ENCODE measurements at places on chromosomes 4 and X. TPM values are rescaled to one million over a fixed set of nuclear protein-coding genes. Genes with fewer than 3 reads are reported as not detected.
A peak's percentile ranks its signal among the peaks of the same experiment; 100 is the strongest.

Gene NUDT9
- total RNA-seq: 30.4 TPM

Gene DIPK2B
- total RNA-seq: 14.9 TPM

Gene AASDH
- total RNA-seq: 18.5 TPM

Gene SLIT2
- total RNA-seq: 11.0 TPM

Gene GASK1B
- total RNA-seq: 27.3 TPM

Gene AR
- 77.4 TPM for total RNA-seq

Gene GC
- 0.45 TPM for total RNA-seq

- H3K4me3 ChIP-seq: no peak overlapping the region
- H3K27me3 ChIP-seq: no peaks in the 10 kb centered on the region
- H3K36me3 ChIP-seq: no peaks in the 10 kb centered on the region
- no peak for DNase-seq
- H3K27ac ChIP-seq: no peak overlapping the region
Measured at GRCh38 chr4:27027428-27027827, 166.8 kb downstream of the STIM2 start.

DNA sequence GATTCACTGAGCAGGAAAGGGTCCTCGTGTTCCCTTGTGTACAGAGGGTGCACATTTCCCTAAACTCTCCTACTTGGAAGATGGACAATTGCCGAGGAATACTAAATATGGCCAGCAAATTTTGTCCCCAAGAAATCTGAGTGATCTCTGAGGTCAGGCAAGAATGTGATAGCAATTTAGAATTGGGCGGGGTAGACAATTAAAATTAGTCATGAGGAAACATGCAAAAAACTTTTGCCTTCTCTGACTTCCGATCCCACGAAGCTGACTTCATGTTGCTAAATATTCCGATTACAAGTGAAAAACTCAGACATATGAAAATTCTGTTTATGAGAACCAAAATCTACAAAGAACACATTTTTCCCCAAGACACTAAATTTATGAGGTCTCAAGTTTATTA, 453.9 kb upstream of the ZFP42 start:
- H3K27me3 ChIP-seq: peaks cover 2% of the 10 kb centered on the region
- no peak overlapping the region for H3K4me3 ChIP-seq
- DNase-seq: no peak
- no peaks in the 10 kb centered on the region for H3K4me1 ChIP-seq
- H3K27ac ChIP-seq: no peak overlapping the region

DNA sequence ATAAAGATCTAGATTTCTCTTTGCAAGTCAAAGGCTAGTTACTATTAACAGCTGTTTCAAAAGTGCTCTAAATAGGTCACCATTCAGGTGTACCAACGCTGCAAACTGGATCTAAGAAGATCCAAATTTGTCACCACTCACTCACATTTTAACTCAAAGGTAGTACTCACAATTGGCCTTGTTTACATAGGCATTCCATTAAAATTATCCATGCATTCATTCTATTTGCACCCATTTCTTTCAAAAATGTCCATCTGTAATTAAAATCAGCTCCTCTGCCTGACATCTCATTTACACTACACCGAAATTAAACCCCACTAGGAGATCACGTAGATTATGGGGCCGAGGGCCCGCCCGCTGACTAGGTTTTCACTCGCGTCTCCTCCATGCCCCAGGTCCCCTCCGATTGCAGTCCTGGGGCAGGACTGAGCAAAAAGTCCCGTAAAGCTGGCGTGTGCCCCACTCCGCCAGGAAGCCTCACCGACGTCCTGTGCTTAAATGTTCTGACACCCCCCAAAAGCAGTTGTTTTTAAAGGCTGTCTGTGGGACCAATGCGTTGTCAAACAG, 1.3 kb upstream of the ING2 start:
- DNase-seq: no peak
- H3K36me3 ChIP-seq: no peaks in the 10 kb centered on the region
- no peaks in the 10 kb centered on the region for H3K4me1 ChIP-seq
- no peaks in the 10 kb centered on the region for H3K27me3 ChIP-seq
- peak overlapping the region; percentile 98 for H3K27ac ChIP-seq

GRCh38 chrX:150573106-150573505, 4.7 kb downstream of the MTM1 start:
- H3K36me3 ChIP-seq: no peaks in the 10 kb centered on the region
- H3K27me3 ChIP-seq: no peaks in the 10 kb centered on the region
- H3K27ac ChIP-seq: no peak overlapping the region
- no peak overlapping the region for H3K4me3 ChIP-seq
- no peak for DNase-seq

DNA sequence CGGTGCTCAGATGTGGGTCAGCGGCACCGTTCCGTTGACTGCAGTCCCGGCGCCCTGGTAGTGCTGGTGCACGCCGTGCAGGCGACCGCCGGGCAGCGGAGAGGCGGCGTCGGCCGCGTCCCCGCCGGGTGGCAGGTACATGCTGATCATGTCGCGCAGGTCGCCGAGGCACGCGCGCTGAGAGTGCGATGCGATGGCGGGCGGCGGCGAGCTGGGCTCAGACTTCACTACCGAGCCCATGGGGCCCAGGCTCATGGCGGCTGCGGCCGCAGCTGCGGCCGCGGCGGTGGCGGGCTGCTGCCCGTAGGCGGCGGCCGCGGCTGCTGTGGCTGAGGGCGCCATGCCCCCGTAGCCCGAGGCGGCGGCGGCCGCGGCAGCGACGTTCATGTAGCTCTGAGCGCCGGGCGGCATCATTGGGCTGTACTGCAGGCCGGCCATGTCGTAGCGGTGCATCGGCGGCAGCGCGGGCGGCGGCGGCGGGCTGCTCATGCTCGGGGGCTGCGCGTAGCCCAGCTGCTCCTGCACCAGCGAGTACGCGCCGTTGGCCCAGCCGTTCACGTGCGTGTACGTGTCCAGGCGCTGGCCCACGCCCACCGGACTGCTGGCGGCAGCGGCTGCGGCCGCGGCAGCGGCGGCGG, 1.0 kb downstream of the SOX3 start:
- no peak overlapping the region for H3K27ac ChIP-seq
- H3K4me1 ChIP-seq: no peaks in the 10 kb centered on the region
- H3K27me3 ChIP-seq: peaks cover 2% of the 10 kb centered on the region
- no peak overlapping the region for H3K4me3 ChIP-seq
- no peaks in the 10 kb centered on the region for H3K36me3 ChIP-seq
- DNase-seq: no peak

DNA sequence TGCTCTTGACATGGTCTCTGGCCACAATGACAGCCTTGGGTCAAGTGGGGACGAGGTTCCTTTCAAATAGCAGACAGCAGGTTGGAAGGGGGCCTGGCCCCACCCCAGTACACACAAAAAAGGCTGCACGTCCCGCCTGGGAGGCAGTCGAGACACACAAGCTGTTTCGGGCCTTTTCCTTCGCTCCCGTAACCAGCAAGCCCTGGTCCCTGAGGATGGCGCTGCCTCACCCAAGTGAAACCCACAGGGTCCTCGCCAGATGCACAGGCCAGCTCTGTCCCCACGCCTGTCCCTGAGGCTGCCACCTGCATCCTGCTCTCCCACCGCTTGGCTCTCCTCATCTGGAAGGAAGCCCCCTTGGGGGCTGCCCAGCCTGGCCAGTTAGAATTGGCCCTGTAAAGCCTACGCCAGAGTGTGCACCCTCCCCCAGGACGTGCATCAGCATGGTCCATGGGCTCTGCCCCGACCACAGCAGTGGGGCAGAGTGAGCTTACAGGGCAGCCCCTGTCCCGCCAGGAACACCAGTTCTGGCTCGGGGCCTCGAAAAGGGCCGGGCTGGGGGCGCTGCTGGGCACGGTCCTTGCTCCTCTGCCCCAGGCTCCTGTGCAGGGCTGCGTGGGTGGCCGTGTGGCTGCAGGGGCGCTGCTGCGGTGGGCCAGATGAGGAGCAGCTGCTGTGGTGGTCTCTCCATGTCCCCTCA, 2.0 kb downstream of the CPLX1 start:
- H3K27me3 ChIP-seq: peaks cover 23% of the 10 kb centered on the region
- no peaks in the 10 kb centered on the region for H3K36me3 ChIP-seq
- no peak overlapping the region for H3K27ac ChIP-seq
- peaks cover 7% of the 10 kb centered on the region for H3K4me1 ChIP-seq
- DNase-seq: no peak

- no peak overlapping the region for H3K4me3 ChIP-seq
- DNase-seq: no peak
- H3K27me3 ChIP-seq: no peaks in the 10 kb centered on the region
- no peaks in the 10 kb centered on the region for H3K4me1 ChIP-seq
Measured at GRCh38 chrX:30141966-30142365, 73.4 kb upstream of the MAGEB2 start.

DNA sequence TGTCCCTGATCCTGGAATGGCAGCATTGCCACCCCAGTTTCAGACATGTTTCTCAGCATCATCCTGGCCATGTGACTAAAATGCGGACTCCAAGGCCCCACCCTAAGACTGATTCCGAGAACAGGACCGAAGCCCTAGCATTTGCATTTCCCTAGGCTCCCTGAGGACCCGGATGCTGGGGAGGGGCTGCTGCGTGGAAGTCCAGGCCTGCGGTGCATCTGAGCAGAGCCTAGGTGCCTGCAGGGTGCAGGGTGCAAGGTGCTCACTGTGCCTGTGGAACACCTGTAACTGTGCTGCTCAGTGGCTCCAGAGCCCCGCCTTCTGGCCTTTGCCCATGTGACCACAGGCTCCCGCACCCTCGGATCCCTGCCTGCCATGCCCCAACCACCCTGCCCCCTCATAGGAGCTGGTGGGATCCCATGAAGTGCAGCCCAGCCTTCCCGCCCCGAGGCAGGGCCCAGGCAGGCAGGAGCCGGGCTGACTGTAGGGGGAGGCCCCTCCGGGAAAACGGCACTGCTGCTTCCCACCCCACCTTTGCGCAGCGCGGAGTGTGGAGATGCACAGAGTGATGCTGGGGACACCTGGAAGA, 14.9 kb downstream of the PNMA6F start:
- no peaks in the 10 kb centered on the region for H3K36me3 ChIP-seq
- no peak overlapping the region for H3K27ac ChIP-seq
- H3K4me1 ChIP-seq: no peaks in the 10 kb centered on the region
- H3K4me3 ChIP-seq: no peak overlapping the region

DNA sequence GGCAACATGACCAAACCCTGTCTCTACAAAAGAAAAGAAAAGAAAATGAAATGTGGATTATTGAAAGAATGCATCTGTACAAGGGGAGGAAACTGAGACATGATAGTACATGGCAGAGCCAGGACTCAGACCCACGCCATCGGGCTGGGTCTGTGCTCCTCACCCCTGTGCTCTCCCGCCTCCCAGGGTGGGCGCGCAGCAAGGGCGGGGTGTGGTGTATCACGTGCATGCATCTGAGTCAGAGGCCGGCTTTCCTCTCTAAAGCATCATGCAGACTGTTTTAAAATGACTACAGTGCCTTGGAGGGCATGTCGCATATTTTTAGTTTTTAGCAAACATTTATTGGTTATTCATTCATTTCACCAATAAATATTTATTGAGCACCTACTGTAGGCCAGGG, 47.8 kb downstream of the HTT-AS start:
- no peak for DNase-seq
- H3K4me3 ChIP-seq: no peak overlapping the region
- no peak overlapping the region for H3K27ac ChIP-seq
- H3K27me3 ChIP-seq: no peaks in the 10 kb centered on the region
- H3K4me1 ChIP-seq: no peaks in the 10 kb centered on the region
- no peaks in the 10 kb centered on the region for H3K36me3 ChIP-seq

- DNase-seq: no peak
- H3K4me3 ChIP-seq: no peak overlapping the region
- H3K4me1 ChIP-seq: no peaks in the 10 kb centered on the region
- no peaks in the 10 kb centered on the region for H3K27me3 ChIP-seq
- no peak overlapping the region for H3K27ac ChIP-seq
Measured at GRCh38 chrX:129318375-129318774, 204.9 kb downstream of the SMARCA1 start.

DNA sequence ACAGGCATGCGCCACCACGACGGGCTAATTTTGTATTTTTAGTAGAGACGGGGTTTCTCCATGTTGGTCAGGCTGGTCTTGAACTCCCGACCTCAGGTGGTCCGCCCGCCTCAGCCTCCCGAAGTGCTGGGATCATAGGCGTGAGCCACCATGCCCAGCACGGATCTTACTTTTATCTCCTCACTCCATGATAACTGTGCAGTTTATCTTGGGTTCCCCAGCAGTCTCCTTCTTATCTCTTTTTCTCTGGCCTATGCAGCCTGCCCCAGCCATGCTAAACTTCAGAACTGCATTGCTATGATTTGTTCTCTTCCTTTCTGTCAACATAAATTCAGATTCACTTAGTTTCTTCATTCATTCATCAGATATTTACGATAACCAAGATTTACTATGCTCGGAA, 22.4 kb downstream of the PAGE1 start:
- no peak overlapping the region for H3K27ac ChIP-seq
- no peak overlapping the region for H3K4me3 ChIP-seq
- H3K36me3 ChIP-seq: no peaks in the 10 kb centered on the region
- H3K4me1 ChIP-seq: no peaks in the 10 kb centered on the region

DNA sequence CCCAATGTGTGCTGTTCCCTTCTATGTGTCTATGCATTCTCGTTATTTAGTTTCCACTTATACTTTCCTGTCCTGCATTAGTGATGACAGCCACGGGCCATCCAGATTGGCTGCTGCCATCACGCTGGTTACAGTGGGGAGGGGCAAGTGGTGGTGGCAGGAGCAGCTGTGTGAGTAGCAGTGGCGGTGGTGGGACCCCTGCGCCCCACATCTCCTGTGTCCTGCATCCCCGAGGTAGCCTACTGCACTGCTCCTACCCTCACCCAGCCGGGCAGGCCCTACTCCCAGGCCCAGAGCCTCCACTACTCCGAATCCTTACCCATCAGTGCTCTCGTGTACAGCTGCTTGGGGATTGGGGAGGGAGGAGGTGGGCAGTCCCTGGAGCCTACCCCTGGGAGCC, 798.7 kb upstream of the AGA start:
- H3K27ac ChIP-seq: no peak overlapping the region
- no peaks in the 10 kb centered on the region for H3K27me3 ChIP-seq
- H3K4me1 ChIP-seq: no peaks in the 10 kb centered on the region
- no peaks in the 10 kb centered on the region for H3K36me3 ChIP-seq
- DNase-seq: no peak
- H3K4me3 ChIP-seq: no peak overlapping the region

DNA sequence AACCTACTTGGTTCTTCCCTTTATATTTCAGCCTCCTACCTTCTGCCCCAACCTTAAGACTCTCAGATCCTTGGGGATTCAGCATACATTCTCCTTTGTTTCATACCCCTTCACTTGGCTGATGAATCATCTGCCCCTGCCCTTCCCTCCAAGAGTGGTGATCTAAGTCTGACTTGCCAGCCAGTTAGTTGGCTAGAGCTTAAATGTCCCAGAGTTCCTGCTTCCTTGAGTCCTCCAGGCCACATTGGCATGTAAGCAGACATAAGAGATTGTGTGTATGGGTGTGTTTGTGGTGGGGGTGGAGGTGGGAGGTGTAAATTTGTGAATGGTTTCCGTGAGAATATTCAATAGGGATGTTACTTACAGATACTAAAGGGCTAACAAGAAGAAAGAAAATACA, 3.7 kb upstream of the TEX13D start:
- H3K36me3 ChIP-seq: no peaks in the 10 kb centered on the region
- no peak overlapping the region for H3K27ac ChIP-seq
- no peaks in the 10 kb centered on the region for H3K27me3 ChIP-seq
- H3K4me3 ChIP-seq: no peak overlapping the region
- DNase-seq: no peak
- H3K4me1 ChIP-seq: no peaks in the 10 kb centered on the region
